ENCODE measurements at places on chromosomes 3 and 15.

DNA sequence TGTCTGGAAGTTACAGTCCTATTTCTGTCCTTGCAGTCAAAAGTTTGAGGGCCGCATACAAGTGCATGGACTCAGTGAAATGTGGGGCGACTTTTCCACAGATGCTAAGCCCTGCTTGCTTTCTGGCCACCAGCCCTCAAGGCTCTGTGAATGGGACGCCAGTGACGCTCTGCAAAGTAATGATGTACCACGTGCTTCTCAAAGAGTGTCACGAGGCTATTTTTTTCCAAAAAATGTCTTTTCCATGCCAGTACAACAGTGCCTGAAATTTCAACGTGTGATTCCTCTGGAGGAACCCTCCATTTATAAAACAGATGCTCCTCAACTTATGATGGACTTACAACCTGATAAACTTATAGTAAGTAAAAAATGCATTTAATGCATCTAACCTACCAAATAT lies 281.8 kb upstream of the CRBN start:
- DNase-seq = no peak

GRCh38 chr3:112786002-112786590 lies 60.6 kb downstream of the CD200R1L start:
- no peak for DNase-seq

- DNase-seq = peak; percentile 24
Observed at GRCh38 chr3:186287711-186288110, 74.3 kb downstream of the DGKG start.

DNA sequence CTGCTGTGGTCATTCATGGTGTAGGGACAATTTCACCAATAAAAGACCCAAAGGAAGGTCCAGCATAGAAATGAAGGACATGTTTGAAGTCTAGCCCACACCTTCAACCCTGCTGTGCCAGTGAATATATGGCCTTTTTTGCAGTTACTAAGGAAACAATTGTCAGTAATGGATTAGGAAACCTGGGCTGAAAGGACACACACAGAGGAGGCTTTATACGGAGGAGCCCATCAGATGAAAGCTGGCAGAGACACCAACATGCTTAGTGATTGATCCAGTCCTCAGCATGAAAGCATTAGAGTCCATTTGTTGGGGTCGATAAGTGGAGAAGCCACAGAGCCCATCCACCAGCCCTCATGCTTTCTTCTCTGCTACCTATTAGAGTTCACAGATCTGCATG lies 584.3 kb downstream of the AGBL1 start:
- DNase-seq = no peak

DNA sequence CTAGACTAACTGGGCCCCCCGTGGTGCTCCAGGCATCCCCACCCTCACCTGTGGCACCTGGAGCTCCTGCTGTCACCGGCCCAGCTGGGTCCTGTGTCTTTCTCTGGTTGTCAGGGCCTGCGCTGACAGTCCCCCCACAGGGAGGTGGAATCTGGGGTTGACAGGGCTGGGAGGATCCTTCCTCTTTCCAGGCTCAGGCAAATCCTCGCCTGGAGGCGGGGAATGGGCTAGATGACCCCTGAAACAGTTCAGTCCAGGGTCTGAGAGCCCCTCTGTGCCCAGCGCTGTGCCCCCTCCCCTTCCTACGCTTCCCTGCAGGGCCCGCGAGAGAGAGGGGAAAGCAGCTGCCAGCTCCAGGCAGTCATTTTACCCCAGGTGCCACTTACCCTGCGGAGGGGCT lies 50.1 kb upstream of the MCF2L2 start:
- no peak for DNase-seq

DNA sequence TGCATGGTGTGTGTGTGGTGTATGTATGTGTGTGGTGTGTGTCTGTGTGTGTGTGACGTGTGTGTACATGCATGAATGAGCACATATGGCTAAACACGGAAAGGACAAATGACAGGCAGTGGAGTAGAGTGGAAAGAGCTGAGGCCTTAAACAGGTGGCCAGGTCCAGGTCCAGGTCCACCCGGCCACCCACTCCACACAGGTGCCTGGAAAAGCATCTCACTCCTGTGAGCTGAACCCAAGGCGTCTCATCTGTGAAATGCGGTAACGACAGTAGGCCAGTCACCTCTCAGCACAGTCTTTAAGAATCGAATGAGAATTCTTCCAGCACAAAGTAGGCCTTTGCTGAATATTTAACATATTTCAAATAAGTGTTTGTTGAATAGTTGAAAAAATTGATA lies 58.7 kb downstream of the ATP10A start:
- no peak for DNase-seq

- DNase-seq = no peak
Observed at GRCh38 chr3:102087236-102087635, 237.9 kb downstream of the NFKBIZ start.

DNA sequence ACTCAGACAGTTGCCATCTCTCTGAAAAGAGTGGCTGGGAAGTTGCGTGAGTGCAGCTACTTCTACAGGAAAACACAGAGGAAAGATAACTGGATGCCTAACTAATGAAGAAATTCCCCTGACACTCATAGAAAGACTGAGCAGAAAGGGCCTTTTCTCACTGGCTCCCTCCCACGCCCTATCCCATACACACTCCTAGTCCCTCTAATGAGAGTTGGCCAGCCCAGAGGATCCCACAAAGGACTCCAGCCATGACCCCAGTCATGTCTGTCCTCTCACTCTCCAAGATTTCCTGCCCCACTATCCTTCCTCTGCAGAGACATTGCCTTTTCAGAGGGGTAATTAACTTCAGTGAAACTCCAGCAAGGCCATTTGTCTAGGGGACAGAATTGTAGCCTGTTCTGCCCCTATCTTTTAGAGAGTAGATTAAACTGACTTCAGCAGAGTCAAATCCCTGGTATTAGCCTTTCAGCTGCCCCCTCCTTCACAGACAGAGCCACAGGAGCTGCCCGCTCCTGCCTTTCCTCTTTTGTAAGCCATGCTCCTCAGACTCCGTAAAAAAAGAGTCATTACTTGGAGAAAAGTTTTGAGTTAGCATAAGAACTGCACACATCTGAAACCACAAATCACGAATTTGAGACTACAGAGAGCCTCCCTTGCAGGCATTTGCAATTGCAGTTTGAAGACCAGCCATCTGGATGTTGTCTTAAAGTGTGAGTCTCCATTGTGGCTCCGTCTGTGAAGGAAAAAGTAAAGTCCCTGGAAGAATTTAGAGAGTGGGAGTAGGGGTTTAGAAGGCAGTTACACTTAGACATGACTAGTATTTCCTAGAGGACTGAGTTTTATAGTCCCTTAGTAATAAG lies 129.1 kb upstream of the SEMA6D start:
- no peak for DNase-seq

DNA sequence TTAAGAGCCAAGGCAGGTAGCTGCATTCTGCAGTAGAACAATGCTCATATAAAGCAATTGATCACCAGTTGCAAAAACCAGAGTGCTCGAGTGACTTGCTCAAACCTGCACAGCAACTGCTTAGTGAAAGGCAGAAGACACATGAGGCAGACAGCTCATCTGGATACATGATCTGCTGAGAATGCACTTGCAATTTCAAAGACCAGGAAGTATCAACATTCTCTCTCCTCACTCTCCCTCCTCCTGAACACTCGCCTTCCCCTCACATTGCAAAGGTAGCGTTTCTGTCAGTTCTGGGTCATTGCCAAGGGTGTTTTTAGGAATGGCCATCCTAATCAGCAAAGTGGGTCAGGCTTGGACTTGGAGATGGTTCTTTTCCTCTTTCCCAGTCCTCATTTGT lies 61.0 kb downstream of the BFSP2 start:
- no peak for DNase-seq

GRCh38 chr3:48966876-48967361 lies 23.1 kb upstream of the P4HTM start:
- no peak for DNase-seq

GRCh38 chr15:97955035-97955434 lies 5.5 kb upstream of the ARRDC4 start:
- DNase-seq = no peak

GRCh38 chr15:50146632-50147031 lies 27.6 kb upstream of the ATP8B4 start:
- no peak for DNase-seq

DNA sequence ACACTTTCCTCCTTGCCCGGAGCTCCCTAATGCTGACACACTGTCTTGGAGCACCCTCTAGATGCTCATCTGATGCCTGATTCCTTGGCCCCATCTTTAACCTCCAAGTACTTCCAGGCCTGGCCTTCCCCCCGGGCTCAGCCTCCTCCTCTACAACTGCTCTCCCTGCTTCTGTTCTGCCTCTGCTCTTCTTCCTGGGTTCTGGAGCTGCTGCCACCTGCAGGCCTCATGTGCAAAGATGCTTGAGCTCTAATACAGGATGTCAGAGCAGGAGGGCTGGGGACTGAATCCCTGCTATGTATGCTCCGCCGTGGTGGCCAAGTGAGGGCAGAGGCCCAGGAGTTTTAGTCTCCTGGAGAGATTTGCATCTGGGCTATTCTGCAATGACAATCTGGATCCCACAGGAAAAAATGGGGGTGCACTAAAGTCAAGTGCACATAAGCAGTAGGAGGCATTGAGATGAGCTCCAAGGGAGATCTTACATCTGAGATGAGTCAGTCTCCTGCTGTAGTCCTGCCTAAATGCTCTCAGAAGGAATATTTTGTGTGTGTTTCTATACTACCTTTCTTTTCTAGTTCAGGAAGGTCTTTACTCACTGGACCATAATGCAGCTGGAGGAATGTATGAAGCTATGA lies 296.3 kb downstream of the UACA start:
- DNase-seq = peak; percentile 36

DNA sequence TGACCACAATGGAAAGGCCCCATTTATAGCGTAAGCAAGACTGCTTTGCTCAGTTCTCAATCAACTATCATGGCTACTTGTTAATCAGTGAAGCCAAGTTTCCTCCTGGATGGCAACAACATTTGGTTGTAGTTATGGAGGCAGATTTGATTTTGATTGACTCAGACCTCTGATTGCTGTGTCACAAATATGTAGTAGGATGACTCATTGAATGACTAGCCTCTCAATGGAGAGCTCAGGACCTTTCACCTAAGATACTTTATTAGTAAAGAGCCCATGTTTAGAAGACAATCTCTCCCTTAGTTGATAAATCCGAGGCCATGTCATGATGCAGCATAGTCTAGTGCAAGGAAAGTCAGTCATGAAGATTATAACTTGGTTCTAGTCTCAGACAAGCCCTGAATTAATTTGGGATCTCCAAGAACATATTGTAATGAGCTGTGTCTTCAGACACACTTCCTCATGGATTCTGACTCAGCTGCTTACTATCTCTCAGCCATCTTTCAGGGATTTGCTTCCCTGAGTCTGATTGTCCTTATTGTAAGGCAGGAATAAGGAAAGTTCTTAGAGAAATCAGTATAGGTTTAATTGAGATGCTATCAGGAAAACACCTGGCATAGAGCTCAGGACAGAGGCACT lies 397.4 kb upstream of the TMCO5A start:
- DNase-seq = no peak

GRCh38 chr15:80483725-80484161 lies 79.6 kb downstream of the ARNT2 start:
- no peak for DNase-seq

- DNase-seq = no peak
Observed at GRCh38 chr3:42088803-42089530, 2.2 kb upstream of the TRAK1 start.

- DNase-seq = peak; percentile 38
Observed at GRCh38 chr3:13332158-13332557, 88.0 kb downstream of the NUP210 start.

DNA sequence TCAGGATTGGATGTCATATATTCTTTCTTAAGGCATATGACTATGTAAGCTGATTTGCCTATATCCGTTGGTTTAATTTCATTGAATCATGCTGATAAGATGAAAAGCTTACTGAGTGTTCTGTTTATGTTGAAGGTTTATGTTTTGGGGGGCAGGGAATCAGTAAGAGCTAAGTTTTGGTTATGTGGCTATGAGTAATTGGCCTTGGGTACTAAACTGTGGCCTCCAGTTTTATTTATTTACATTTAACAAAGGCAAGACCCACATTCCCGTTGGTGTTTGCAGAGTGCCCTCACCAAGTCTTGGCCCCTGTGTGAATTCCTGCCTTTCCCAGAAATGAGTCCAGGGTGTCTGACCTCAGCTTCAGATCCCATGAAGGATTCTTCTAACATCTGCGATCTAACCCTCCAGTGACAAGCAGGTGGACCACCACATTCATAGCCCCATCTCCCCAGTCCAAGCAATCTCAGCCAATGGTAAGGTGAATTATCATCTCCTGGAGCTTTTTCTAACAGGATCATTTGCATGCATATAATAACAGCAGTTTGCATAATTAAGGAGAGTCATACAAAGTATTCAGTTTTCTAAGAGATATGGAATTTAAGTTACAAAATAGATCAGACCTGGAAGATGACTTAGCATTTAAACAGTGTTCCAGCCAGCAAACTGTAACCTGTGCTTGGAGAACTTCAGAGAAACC lies 27.4 kb downstream of the GLDN start:
- DNase-seq = no peak

- DNase-seq = no peak
Observed at GRCh38 chr15:60745469-60746061, 266.6 kb upstream of the ICE2 start.

DNA sequence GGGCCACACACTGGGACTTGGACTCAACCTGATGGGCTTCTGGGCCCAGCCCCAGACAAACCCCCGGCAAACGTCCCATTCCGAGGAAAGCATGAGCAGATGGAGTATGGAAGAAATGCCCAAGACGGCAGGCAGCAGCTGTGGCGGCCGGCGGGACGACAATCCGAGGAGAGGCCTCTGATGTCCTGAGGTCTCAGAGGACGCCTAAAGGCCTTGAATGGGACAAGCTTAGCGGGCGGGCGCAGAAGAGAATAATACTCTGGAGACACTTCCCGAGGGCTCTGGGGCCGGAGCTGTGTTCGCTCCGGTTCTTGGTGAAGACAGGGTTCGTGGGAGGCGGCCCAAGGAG lies 482 bp upstream of the OGG1 start:
- no peak for DNase-seq

- peak; percentile 9 for DNase-seq
Observed at GRCh38 chr15:72375501-72375845, 341 bp downstream of the HEXA start.

- no peak for DNase-seq
Observed at GRCh38 chr3:126990890-126991289, 8.0 kb downstream of the PLXNA1 start.

GRCh38 chr3:9352917-9353752 lies 9.7 kb upstream of the THUMPD3 start:
- peak; percentile 27 for DNase-seq

DNA sequence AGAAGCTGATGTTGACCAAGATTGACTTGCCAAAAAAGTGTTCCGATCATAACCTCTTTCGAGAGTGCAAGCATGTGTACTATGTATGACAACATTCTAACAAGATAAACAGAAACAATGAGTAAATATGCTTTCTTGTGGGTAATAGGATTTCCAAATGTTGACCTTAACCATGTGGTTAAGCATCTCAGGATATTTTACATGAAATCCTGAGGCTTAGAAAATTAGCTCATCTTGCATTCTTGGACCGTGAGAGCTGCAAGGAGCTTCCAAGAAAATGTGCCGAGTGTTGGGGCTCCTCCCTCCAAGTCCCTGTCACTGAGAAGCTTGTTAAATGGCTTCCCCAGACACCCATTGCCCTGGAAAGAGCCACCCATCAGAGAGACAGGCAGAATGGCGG lies 50.1 kb downstream of the C3orf20 start:
- no peak for DNase-seq

Data from H54 (cell line).